ENCODE measurements at places on chromosomes 2 and 18.

DNA sequence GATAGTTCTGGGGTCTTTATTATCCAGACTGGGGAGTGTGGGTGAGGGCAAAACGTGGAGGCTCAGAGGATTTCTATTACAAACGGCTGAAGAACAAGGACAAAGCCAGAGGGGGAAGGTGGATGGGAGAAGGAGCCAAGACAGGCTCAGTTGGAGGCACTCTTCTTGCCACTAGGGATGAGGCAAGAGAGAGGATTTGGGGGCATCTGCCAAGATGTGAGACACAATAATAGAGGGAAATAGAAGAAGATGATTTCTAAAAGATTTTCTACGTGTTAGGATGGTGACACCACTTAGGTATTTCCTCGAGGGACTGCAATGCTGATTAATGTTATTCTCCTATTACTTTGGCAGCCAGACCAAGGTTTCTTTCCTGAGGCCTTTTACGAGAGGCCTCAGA, 71.8 kb downstream of the APOB start:
- DNase-seq = no peak

DNA sequence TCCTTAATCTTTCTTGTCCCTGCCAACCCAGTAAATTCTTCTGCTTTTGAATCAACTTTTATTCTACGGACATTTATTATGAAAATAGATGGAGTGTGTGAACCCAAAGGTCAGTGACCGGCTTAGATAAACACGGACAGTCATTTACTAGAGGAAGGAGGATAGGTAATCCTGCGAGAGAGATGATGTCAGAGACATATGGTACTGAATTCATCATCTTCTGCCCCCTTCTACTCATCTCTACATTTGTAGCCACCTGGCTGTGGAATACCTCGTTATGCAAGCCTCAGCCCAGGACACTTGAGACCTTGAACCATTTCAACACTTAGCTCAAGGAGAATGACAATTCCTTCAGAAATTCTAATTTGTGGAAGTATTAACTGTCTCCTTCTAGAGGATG, 443.6 kb downstream of the TDRD15 start:
- DNase-seq = no peak

DNA sequence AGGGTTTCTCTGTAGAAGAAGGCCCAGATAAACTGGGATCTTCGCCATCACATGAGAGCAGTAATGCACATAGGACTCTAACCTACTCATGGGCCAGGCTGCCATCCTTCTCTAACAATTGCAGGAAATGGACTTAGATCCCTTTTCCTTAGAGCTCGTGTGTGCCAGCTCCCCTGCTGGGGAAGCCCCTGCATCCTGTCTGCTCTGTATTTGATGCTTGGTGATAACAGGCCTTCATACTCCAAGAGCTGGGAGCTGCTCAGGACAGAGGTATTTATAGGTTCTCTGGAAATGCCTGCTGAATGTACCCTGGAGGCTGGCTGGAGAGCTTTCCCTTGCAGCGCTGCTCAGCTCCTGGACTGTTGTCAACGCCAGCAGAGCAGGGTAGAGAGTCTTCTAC, 249.6 kb downstream of the MTX2 start:
- no peak for DNase-seq

GRCh38 chr18:74434466-74434865, 22.6 kb downstream of the DIPK1C start:
- no peak for DNase-seq

DNA sequence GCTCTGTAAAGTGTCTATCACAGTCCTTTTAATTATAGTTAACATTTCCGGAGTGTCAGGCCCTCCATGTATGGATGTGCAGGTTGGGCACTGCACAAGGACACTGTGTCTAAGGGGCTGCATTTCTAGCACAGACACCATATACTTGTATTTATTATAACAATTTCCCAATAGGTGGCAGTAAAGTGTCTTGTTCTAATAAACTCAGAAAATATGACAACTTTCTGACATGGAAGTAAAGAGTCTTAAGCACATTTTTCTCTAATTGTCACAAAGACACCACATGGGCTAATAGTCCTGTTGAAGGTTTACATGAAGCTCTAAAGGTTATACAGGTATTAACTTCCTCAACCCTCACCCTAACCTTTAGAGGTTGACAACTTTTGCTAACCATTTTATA, 156.6 kb downstream of the DYSF start:
- DNase-seq = peak; percentile 63

GRCh38 chr2:211157211-211157610, 600.8 kb downstream of the CPS1 start:
- no peak for DNase-seq

- DNase-seq = no peak
These were observed 96.1 kb upstream of the LMAN1 start for GRCh38 chr18:59454909-59455727.

- DNase-seq = no peak
These were observed 87.5 kb upstream of the CTAGE1 start for GRCh38 chr18:22505141-22505591.

- DNase-seq = no peak
These were observed 41.6 kb downstream of the ZBTB14 start for GRCh38 chr18:5253910-5254309.

DNA sequence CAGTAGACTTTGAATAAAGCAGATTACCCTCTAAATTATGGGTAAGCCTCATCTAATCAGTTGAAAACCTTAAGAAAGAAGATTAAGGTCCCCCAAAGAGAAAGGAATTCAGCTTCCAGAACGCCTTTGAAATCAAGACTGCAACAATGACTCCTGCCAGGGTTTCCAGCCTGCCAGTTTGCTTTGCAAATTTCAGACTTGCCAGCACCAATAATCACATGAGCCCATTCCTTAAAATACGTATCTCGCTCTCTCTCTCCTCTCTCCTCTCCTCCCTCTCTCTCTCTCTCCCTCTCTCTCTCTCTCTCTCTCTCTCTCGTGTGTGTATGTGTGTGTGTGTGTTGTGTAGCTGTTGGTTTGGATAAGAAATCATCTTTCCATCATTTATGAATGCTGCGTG, 184.2 kb downstream of the PDE1A start:
- DNase-seq = no peak

DNA sequence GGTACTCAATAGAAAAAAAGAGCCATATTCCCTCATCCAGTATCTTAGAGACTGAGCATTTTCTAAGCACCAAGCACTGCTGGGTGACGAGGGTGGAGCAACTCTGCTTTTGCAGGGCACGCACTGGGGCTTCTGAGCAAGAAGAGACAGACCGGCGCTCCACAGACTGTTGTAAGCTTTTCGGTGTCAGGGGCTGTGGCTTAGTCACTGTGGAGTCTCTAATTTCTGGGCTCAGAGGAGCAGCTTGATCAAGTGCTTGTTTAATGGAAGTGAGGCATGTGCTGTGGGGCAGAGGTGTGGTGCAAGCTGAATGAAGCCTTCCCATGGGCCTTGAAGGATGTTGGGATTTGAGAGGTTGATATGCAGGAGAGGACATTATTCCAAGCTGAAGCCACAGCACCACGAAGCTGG, 227.1 kb downstream of the MYCN start:
- no peak for DNase-seq

- DNase-seq = no peak
These were observed 16.6 kb downstream of the RTP5 start for GRCh38 chr2:241885946-241886643.

GRCh38 chr2:54979321-54980044, 70.8 kb downstream of the RTN4 start:
- no peak for DNase-seq

- peak; percentile 61 for DNase-seq
These were observed 868 bp downstream of the HSBP1L1 start for GRCh38 chr18:79965119-79965902.

DNA sequence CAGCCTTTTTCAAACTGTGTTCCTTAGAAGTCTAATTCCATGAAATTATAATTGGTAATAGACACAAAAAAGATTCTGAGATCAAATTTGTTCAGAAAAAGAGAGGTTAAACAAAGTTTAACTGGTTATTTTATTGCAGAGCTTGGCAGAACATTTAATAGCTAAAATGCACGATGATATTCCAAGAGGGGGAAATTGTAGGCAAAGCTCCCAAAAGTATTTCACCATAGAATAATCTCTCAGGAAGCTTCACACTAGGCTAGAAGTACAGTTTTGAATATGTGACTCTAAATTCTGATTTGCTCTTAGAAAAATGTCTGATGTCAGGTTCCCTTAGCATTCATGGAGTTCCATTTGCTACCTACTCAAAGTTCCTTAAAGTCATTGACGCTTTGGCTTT, 292.4 kb upstream of the SETBP1 start:
- no peak for DNase-seq

- no peak for DNase-seq
These were observed 2.0 kb upstream of the MBP start for GRCh38 chr18:77134611-77135010.

GRCh38 chr18:75003039-75003438, 205.9 kb downstream of the PTGR3 start:
- no peak for DNase-seq

DNA sequence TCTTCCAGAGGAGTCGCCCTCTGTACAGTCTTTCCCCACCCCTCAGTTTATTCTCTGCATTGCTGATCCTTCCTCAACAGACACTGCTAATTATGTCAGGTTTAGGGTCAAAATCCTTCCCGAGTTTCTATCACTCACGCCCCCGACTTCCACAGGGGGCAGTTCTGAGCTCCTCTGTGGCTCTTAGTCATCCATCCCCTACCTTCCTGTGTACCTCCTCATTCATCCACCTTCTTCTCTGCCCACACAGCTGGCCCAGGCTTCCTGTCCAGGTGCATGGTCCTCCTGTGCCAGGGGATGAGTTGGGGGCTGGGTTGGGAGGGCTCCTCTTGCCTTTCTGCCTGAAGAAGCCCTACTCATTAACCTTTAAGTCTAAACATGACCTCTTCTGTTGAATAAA, 202.9 kb downstream of the ARL4C start:
- DNase-seq = peak; percentile 60
